ENCODE measurements at places on chromosomes 4 and X.

DNA sequence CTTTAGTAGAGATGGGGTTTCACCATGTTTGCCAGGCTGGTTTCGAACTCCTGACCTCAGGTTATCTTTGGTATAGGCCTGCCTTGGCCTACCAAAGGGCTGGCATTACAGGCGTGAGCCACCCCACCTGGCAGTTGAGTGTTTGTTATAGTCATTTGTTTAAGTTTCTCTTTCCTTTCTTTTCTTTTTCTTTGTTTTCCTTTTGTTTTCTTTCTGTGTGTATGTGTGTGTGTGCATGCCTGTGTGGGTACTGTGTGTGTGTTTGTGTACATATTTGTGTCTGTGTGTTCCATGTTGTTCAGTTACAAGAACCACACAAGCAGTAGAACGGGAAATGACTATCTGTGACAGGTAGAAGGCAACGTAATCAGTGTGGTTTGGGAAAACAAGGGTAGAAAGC lies 624.9 kb downstream of the FSTL5 start:
- DNase-seq: no peak

GRCh38 chr4:135277980-135278315 lies 1076.4 kb upstream of the PABPC4L start:
- DNase-seq: no peak

DNA sequence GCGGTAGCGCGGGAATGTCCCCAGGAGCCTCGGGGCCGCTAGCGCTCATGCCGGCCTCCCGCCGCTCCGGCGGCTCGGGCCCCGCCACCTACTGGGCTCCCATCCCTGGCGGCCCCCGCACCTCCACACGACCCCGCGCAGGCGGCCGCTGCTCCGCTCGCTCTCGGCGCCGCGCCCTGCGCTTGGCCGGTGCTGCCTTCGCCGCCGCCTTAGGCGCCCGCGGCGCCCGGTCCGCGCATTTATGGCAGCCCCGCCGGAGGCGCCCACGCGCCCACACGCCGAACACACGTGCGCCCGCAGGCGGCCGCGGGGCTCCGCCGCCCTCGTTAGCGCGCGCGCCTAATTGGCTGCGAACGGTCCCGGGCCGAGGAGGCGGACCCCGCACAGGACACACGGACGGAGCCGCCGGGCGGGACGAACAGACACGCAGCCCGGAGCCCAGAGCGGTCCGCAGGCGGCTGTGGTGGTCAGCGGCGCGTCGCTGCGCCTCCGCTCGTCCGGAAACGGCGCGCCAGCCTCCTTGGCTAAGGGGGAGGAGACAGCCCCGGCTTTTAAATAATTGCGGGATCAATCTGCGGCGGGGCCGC lies at the start of gene NKX1-1:
NKX1-1 (minus strand) TSS at position 49 of the 587 bp plus-strand sequence; CDS start at position 49, 0 bp downstream.
- no peak for DNase-seq

GRCh38 chr4:10020871-10021652 lies at the start of gene SLC2A9:
SLC2A9 (minus strand) TSS chr4:10021497; CDS start chr4:10021429, 68 bp downstream.
- DNase-seq: no peak

DNA sequence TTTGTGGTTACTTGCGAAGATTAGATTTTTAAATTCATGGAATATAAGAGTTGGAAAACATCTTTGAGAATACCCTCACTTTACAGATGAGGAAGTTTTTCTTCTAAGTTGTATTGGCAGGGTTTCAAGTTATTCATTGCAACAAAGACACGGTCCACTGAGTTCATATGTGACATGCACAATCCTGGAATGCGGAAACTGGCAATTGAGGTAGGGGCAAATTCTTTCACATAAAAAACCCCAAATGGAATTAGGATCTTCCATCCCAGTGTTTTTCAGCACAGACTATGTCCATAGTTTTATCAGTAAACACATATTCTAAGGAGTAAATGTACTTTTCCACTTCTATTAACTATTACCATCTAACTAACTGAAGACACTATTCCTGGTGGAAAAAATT lies 81.8 kb upstream of the NAP1L5 start:
- no peak for DNase-seq

DNA sequence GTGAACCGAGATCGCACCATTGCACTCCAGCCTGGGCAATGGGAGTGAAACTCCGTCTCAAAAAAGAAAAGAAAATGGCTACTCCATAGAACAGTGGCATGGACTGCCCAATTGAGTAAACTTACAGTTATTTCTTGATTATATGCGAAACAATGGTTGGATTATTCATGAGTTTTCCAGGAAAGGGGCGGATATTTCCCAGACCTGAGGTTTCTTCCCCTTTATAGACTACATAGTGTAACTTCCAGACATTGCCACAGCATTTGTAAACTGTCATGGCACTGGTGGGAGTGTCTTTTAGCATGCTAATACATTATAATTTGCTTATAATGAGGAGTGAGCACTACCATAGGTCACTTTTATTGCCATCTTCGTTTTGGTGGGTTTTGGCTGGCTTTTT lies 14.1 kb upstream of the MRPL1 start:
- DNase-seq: no peak

DNA sequence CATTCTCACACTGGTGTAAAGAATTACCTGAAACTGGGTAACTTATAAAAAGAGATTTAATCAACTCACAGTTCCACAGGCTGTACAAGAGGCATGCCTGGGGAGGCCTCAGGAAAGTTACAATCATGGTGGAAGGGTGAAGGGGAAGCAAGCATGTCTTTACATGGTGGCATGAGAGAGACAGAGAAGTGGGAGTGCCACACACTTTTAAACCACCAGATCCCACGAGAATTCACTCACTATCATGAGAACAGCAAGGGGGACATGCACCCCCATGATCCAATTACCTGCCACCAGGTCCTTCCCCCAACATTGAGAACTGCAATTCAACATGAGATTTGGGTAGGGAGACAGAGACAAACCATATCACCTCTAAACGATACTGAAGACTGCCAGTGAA lies 23.0 kb downstream of the EPGN start:
- no peak for DNase-seq

GRCh38 chr4:73817341-73817740 lies 19.1 kb upstream of the CXCL6 start:
- no peak for DNase-seq

DNA sequence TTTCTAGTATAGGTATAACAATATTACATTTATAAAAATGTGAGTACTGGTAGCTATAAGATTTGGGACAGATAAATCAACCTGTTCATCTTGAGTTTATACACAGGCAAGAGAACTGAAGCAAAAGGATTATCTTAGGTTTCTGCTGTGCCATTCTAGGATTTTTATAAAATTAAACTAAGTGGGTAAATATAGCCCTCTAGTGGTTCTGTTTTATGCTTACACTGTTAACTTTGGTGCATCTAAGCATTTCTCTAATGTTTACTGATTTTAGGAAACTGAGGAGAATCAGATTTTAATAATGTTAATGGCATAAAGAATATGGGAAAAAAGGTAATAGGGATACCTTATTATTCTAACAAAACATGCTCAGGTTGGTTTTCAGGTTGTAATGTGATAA lies 1.1 kb upstream of the RRH start:
- no peak for DNase-seq

- no peak for DNase-seq
Observed at GRCh38 chr4:15976456-15977447, 13.8 kb upstream of the FGFBP2 start.

GRCh38 chr4:77493120-77493752 lies 112.4 kb upstream of the CXCL13 start:
- no peak for DNase-seq

- no peak for DNase-seq
Observed at GRCh38 chr4:7988437-7988836, 48.8 kb upstream of the AFAP1 start.

- DNase-seq: no peak
Observed at GRCh38 chr4:182338063-182338462, 94.9 kb downstream of the TENM3 start.

Measured in T-helper 1 cell (primary cell).